Naive B cell (primary cell): ENCODE measurements at places on chromosomes 2 and 18.

- peak; percentile 11 for DNase-seq
Measured at GRCh38 chr2:69559442-69560146, 83.9 kb downstream of the AAK1 start.

DNA sequence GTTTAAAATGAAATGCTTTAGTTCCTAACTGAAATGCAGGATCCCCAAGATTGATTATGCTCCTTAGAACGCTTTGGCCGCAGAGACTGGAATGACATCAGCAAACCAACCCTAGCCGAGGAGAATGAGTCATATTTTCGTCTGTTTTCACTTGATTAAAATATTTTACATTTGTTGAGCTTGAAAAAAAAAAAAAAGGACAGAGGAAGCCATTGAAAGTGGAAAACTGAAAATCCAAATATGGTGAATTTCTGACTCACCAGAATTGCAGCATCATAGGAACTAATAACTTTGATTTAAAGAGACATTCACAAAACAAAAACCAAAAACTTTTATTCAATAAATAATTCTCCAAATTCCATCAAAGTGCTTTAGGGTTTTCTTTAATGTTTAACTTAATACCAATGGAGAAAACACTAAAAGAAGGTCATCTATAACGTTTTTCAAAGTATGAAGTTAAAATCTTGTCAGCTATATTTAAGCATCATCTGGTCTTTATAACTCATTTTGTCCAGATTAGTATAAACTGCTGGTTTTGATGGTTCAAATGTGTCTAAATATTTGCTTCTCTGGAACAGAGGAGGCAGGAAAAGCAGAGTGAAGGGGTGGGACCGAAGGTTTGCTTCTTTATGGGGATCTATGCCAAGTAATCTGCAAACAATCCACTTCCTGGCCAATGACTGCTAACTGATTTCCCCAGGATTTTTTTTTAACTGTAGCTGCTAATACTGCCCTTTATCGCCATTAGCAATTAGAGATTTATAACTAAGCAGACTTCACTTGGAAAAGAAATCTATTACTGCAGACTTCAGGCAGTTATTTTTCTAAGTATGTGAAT lies 30.9 kb upstream of the COL5A2 start:
- no peak for DNase-seq

DNA sequence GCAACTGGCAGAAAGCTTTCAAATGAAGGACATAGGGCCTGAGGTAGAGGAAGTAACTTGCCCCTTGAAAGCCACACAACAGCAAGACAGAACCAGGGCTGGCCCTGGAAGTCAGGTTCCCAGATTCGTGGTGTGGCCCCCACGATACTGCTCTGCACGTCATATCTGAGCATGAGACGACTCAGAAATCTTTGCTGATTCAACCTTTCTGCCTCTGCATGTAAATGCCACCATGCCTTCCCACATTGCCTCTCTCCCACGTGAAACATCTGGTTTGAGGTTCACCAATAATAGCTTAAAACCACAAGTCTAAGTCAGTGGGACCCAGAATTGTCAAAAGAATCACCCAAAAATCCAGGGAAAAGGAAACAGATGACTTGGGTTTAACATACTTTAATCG lies 214.0 kb upstream of the TRIB2 start:
- DNase-seq, result no peak

GRCh38 chr2:36245651-36246050 lies 109.9 kb upstream of the CRIM1 start:
- DNase-seq, result no peak

- DNase-seq, result no peak
Measured at GRCh38 chr2:8087480-8087840, 594.4 kb upstream of the ID2 start.

- DNase-seq, result no peak
Measured at GRCh38 chr2:158716121-158716791, 78.9 kb upstream of the DAPL1 start.

DNA sequence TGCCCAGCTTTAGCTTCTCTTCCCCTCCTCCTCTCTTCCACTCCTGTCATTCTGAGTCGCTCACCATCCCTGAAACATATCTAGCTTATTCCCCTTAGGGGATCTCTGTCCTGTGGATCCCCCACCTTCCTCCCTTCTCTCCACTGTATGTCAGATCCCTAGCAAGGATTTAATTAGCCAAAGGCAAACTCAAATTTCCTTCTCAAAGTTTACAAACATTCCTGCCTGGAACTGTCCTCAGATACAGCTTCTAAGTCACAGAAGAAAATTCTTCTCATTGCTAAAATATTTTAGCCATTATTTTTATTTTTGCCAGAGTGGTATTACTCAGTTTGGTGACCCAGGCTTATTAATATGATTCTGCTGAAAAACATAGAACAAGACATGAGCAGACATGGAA lies 315.3 kb downstream of the CYP26B1 start:
- DNase-seq, result no peak

DNA sequence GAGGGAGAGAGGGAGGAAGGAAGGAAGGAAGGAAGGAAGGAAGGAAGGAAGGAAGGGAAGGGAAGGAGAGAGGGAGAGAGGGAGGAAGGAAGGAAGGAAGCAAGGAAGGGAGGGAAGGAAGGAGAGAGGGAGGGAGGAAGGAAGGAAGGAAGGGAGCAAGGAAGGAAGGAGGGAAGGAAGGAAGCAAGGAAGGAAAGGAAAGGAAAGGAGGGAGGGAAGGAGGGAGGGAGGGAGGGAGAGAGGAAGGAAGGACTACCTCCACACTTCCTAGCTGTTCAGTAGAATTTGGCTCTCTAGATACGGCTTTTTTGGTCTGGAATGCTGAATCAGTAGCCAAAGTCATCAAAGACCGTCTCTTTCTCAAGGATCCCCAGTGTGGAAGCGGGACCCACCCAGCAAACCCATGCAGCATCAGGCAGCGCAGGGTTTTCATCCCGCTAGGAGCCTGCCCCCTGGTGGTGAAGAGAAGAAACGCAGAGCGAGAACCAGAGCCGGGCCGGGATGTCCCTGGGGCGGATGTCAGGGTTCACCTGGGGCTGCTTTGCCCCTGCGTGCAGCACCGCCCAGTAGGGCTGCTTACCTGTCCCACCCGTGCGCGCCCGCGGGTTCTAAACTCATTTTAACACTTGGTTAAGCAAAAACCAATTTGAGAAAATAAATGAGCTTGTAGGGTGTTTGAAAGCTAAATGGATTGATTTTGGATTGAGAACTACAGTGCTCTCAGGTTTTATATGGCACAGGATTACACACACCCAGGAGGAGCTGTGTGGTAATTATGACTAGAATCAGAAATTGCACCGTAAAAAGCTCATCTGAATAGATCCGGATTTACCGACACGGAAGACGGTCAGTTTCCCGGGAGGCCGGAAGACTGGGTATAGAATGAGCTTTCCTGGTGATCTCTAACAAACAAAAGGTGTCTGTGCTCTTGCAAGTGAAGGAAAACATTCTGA lies 48.1 kb upstream of the ARL4C start:
- peak; percentile 62 for DNase-seq

DNA sequence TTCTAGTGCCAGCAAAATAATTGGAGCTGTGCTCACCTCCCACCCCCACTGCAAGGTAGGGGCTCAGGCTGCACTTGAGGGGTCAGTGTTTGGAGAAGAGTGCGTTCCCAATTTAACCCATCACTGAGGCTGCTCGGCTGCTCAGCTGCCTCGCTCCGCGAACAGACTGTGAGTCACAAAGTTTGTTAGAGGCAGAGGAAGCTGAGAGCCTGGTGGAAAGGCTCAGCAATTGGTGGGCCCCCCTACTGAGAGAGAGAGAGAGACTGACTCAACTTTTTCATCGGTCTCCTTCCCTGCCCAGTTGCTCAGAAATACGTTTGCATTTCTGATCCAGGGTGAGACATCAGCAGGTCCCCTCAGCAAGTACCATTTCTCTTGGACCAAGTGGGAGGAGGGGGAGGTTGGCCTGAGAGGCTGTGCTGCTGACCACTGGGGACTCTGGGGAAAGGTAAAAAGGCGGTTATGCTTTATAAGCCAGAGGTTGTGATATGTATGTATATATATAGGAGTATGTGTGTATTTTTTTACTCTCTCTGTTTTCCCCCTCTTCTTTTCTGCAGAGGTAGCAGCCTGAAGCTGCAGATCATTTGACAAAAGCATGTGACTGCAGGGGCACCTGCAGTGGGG lies 1.5 kb downstream of the EFR3B start:
- no peak for DNase-seq

- DNase-seq, result no peak
Measured at GRCh38 chr18:78868330-78869316, 111.0 kb upstream of the SALL3 start.

GRCh38 chr18:67951137-67951536 lies 434.6 kb upstream of the DSEL start:
- no peak for DNase-seq

DNA sequence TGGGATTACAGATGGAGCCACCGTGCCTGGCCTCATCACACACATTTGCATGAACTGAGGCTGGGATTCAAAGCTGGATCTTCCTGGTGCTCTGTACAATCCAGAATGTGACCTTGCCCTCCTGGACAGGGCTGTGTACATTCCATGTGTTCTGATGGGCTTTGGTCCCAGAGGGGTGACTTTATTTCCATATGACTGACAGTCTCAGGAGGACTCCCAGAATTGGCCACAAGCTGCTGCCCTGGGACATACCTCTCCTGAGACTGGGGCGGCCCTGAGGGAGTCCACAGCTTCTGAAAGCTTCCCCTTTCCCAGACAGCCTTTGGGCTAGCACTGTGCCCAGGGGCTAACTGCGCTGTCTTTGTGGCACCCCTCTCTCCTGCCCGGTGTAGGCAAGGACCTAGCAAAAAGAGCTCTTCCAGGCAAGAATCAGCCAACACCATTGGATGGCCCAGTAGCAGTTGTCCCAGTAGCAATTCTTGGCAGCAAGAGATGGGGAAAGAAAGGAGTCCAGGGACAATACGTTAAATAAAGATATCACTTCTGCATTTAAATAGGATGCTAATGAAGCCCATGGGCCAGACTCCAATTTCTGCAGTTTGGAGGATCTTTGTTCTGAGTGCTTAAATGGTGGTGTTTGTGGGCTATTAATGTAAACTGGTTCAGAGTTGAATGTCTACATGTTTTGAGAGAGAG lies 26.4 kb upstream of the ZNF532 start:
- no peak for DNase-seq

- DNase-seq, result no peak
Measured at GRCh38 chr18:79182047-79182713, 113.0 kb downstream of the ATP9B start.

DNA sequence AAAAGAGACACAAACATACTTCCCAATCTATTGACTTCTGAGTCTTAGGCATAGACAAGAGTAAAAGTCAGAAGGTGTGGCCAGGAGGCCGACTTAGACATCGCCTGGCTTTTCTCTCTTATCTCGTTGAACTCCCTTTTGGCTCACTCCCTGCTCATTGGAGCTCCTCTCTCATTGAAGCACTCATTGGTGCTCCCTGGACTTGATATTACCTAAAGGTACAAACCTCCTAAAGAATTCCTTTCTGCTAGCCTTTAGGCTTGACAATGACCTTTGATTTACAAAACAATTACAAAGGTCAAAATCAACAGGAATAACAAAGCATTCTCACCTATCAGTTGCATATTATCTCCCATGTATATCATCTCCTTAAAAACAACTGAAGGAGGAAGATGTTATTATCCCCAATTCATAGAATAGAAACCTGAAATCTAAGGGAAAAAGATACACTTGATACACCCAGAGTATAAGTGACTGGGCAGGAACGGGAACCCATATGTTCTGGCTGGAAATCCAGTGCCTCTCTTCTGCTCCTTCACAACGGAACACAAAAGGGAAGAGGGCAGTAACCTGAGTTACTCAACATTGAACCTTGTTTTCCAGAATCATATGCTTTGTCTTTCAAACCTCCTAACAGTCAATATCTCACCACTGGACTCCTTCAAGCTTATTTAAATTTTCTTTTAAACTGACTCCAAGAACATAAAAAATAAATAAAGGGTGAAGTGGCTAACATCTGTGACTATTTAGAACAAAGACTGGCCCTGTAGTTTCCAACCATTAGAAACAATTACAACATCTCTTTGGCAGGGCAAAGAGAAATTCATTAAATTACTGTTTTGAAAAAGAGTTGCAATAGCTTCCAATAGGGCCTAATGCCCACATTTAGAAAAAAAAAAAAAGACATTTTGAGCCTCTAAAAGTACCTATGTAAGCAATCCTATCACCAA lies 1247.9 kb downstream of the LRP1B start:
- no peak for DNase-seq

- DNase-seq, result no peak
Measured at GRCh38 chr2:216700088-216700567, 4.8 kb upstream of the IGFBP5 start.

- DNase-seq, result no peak
Measured at GRCh38 chr2:120132190-120132589, 91.0 kb downstream of the TMEM185B start.

GRCh38 chr2:160570376-160570775 lies 76.8 kb upstream of the RBMS1 start:
- no peak for DNase-seq

- no peak for DNase-seq
Measured at GRCh38 chr18:37409878-37410277, 155.7 kb downstream of the CELF4 start.

DNA sequence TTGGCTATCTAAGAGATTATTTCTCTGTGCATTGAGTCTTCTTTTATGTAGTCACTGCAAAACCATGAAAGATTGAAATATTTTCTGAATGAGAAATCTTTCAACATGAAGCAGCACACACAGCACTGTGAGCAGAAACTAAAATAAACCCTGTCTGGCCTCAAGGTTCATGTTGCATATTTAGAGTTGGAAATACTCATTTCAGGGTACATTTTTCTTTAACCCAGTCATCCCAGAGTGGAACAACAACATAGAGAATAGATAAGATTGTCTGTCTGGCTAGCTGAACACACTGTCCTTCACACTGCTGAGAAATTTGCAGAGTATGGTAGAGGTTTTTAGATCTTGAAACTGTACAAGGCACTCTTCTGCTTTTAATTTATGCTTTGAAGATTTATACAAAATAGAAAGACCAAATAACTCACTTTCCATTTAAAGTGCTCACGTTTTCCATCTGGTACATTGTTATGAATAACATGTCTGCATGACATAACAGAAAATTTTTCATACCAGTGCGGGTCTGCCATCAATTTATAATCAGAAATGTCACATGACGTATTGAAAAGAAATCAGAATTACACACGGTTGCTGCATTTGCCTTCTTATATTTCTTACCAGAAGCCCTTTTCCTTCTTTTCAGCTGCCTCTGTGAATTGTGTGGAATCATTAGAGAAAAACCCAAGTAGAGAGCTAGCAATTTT lies 25.0 kb upstream of the FN1 start:
- DNase-seq, result no peak

GRCh38 chr2:232073699-232074098 lies 112.2 kb downstream of the DIS3L2 start:
- no peak for DNase-seq

- no peak for DNase-seq
Measured at GRCh38 chr18:36078751-36079529, 11.6 kb upstream of the RPRD1A start.
